ENCODE measurements at places on chromosomes 2 and 18.

- DNase-seq, result no peak
Observed at GRCh38 chr18:44079606-44080005, 601.1 kb upstream of the SETBP1 start.

- no peak for DNase-seq
Observed at GRCh38 chr2:149223472-149224095, 106.8 kb upstream of the LYPD6 start.

DNA sequence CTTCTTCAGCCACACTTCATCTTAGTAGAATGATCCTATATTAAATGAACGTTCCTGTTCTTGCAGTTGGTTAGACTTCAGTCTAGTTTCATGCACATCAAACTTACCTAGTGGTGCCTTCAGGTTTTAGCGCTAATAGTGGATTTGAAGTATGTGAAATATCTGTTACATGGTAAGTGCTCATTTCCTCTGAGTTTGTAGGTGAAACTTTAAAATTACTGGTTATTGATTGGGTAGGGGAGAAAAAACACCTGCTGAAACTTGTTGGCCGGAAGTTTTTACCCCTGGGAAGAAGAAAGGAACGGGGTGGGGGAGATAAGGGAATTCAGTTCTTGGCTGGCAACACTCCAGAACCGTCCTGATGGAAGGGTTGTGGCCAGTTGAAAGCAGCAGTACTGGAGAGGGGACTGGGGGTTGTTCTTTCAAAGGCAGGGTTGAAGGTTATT, 112.8 kb downstream of the SPTBN1 start:
- DNase-seq, result no peak

DNA sequence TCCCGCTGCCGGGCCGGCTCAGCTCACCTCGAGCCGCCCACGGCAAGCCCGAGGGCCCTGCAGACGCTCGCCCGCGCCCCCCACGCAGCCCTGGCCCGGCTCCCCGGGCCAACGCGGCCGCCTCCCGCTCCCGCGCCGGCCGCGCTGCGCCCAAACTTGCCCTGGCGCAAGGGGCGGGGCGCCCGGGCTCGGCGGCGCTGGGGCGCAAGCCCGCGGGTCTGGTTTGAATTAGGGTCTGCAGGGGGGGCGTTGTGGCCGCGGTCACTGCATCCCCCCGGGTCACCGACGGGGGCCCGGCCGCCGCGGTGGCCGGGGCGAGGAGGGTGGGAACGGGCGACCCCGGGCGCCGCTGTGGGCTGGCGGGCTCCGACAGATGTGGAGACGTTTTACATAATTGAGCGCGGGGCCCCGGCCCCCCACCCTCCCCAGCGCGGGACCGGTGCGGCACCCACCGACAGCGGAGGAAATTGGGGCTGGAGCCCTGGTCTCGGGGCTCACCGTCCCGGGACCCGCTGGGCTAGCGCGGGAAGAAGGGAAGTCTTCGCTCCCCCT, 690 bp downstream of the SDC1 start:
- no peak for DNase-seq

DNA sequence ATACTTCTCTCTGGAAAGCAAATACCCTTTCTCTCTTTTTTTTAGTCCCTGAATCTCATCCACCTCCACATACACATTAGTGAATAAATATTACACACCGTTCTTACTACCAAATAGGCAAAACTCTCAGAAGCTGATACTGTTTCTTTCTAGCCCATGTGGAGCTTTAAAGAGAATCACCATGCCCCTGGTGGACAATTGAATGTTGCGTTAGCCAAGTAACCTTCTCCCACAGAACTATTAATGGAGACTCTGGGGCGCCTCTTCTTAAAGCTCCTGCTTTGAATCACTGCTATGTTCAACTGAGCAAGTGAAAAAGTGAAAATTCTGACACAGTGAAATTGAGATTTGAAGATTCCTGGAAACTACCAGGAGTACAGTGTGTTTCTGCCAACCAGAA, 522.8 kb upstream of the CDH7 start:
- DNase-seq, result no peak

DNA sequence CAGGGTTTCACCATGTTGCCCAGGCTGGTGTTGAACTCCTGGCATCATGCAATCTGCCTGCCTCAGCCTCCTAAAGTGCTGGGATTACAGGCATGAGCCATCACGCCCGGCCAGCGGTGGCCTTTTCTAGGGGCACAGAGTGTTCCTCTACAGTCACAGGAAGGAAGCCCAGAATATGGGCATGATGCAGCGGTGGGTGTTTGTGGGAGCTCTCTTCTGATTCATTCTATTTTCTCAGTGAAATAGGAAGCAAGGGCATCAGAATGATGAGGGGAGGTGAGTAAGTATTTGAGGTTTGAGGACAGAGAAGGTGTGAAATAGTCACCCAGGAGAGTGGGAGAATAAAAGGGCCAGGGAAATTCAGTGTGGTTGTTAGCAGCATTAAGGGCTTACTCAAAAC, 70.3 kb upstream of the PSME4 start:
- no peak for DNase-seq

- DNase-seq, result no peak
Observed at GRCh38 chr2:38301340-38301968, 75.6 kb downstream of the ATL2 start.

DNA sequence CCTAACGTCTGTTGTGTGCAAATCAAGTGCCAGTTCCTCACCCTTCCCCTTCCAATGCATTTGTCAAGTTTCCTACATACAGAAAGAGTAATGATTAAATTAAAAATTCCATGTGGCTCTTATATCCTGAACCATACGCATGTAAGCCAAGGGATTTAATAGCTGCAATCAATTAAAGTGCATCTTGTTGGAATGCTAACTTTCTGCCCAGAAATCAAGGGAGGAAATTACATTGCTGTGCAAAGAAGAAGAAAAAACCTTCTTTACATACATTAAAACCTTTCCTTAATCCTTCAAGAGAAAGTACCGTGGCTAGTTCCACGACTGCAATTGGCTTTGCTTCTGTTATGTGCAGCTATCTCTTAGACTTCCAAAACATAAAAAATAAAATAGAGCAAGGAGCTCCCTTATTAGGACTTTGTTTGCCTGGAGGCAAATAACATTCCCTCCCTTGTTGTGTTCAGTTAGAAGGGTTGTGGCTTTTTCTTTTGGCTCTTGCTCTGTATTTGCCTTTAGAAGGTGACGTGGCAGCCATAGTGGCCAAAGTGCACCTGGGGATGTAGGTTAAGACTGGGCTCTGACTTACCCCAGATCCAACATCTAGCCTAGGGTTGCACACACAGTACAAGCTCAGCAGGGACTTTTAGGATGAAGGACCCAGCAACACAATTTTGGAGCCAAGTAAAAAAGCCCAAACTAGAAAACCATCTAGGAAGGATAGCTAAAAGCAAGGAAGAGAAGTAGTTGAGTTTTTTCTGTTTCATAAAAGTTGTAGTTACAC, 158.3 kb downstream of the ANTXR1 start:
- no peak for DNase-seq

GRCh38 chr2:17780546-17780945, 26.6 kb downstream of the GEN1 start:
- no peak for DNase-seq

- DNase-seq, result no peak
Observed at GRCh38 chr18:12257996-12258718, 4.0 kb downstream of the CIDEA start.

DNA sequence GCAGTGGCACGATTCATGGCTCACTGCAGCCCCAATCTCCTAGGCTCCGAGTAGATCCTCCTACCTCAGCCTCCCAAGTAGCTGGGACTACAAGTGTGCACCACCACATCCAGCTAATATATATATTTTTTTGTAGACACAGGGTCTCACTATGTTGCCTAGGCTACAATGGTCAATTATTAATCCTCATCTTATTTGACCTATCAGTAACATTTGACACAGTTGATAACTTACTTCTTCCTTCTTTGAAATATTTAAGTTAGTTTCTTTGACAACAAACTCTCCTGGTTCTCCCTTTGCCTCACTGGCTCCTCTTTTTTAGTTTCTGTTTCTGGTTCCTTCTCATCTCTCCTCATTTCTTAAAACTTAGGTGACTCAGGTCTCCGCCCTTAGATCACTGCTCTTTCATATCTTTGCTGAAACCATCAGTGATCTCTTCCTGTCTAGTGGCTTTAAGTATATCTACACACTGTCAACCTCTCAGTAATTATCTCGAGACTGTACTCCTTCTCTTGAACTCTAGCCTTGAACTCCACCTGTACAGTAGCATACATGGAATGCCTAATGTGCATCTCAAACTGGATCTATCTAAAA, 11.5 kb downstream of the PGAP1 start:
- no peak for DNase-seq

DNA sequence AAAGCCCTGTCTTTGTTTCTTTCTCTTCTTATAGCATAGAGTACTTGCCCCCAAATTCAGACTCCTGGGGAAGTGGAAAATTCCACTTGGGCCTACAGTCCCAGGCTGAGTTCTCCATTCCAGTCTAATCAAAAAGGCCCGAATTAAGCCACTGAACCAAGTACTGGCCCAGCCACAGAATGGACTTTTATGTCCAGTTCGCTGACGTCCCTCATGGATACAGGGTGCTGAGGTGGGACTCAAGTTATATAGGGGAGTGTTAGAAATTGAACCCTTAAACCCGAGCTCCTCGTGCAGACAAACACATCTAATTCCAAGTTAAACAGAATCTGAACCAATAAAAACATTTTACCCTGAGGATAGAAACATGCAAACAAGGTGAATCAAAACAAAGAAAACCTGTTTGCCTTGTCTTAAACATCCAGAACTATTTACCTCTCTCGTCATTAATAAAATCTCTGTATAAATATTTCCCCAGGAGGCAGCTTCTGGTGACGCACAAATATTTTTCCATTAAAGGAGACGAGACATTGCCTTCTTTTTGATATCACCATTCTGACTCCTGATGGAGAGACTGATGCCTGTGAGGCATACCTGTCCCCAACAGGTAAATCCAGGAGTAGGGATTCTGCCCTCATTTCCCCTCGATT, 136.8 kb upstream of the ARL4C start:
- DNase-seq, result no peak

GRCh38 chr18:58321986-58322385, 278.0 kb downstream of the NEDD4L start:
- DNase-seq, result no peak

DNA sequence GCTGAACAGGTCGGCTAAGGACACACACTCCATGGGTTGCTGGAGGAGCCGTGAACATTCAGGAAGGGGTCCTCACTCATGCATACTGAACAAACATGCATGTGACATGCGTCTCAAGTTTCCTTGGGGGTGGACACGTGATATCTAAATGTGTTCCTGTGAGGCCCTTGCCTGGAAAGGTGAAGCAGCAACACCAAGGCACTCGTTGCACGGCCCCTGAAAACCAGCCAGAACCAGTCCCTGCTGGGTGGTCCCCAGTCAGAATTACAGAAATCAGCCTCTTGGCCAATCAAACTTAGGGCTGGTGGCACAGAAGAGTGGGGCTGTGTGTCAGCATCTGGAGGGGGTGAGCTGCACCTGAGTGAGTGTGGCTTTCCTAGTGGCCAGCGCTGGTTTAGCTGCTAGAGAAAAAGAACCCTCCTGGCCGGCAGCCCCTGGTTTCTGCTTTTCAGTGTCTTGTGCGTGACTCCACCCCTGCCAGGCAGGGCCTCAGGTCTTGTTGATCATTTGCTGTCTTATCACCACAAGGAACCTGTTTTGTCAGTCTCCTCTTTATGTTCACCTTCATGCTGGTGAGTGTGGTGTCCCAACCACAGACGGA, 3.2 kb upstream of the AQP12B start:
- peak; percentile 62 for DNase-seq

GRCh38 chr2:108407864-108408729, 30.3 kb downstream of the SULT1C4 start:
- no peak for DNase-seq

- no peak for DNase-seq
Observed at GRCh38 chr2:16774091-16774490, 108.5 kb upstream of the CYRIA start.

GRCh38 chr2:147665105-147665504, 179.7 kb upstream of the ACVR2A start:
- no peak for DNase-seq

- no peak for DNase-seq
Observed at GRCh38 chr2:105394951-105395611, 3.8 kb downstream of the FHL2 start.

DNA sequence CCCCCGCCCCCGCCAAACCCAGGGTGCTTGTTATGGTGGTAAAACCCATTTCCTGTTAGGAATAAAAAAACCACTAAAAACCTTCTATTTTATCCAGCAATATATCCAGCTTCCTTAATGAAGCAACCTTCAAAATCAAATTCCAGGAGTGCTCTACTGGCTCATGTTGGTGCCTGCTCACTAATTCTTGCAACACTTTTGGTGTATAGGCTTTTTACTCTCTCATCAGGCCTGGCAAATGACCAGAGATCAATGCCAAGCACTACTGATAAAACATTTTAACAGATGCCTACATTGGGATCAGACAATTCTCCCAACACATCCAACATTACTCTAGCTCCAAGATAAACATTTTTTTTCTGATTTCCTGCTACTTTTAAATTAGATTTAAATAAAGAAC, 312.4 kb downstream of the KCNJ3 start:
- DNase-seq, result no peak

DNA sequence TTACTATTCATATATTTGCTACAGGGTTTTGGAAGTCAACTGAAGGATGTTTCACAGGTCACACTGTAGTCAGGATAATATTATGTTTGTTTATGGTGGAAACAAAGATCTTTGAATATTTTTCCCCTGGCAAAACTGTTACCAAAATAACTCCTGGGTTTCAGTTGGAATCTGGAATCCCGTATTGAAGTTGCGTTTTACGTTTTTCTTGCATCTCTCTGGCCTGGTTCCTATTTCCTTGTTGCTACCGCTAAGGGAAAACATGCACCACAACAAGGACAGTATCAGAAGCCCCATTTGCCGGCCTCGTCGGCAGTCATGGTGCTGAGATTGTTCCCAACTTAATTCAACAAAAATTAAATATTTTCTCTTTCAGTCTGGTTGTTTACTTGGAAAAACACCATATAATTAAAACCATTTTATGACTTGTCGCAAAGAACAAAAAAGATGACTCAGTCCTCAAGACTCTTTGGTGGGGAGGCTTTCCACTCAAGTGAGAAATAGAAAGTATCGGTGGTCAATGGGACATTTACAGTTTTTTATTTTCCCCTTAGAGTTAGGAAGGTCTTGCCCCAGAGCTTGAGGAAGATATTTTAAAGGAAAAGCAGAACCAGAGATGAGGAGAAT, 42.3 kb downstream of the EN1 start:
- no peak for DNase-seq

- DNase-seq, result no peak
Observed at GRCh38 chr18:11411048-11411447, 198.3 kb upstream of the SLC35G4 start.

GRCh38 chr18:48820483-48821250, 130.1 kb downstream of the SMAD7 start:
- no peak for DNase-seq

GRCh38 chr2:61433606-61434005, 37.3 kb downstream of the USP34 start:
- DNase-seq, result no peak
